ENCODE measurements at places on chromosomes 5 and 9. TPM values are rescaled to one million over a fixed set of nuclear protein-coding genes. Genes with fewer than 3 reads are reported as not detected.

ANKDD1B gene
- 1.1 TPM for total RNA-seq

CARTPT gene
- total RNA-seq: not detected

SPATA24 gene
- total RNA-seq: 7.3 TPM

LRRC19 gene
- not detected for total RNA-seq

TARS1 gene
- 279 TPM for total RNA-seq

BARX1 gene
- total RNA-seq: not detected

ZNF618 gene
- 7.5 TPM for total RNA-seq

PRR16 gene
- 4.0 TPM for total RNA-seq

TTLL11 gene
- total RNA-seq: 3.4 TPM

TMEM252 gene
- total RNA-seq: not detected

CEL gene
- total RNA-seq: 0.18 TPM

PLAC8L1 gene
- not detected for total RNA-seq

NIPAL4 gene
- 0.14 TPM for total RNA-seq

CCNO gene
- total RNA-seq: not detected

DDX4 gene
- total RNA-seq: not detected

EIF4E1B gene
- not detected for total RNA-seq

DIPK1B gene
- total RNA-seq: 1.00 TPM

TAF11L2 gene
- total RNA-seq: not detected

RASA1 gene
- total RNA-seq: 29.6 TPM

ATOX1 gene
- 66.0 TPM for total RNA-seq

CDC20B gene
- not detected for total RNA-seq
